ENCODE measurements at places on chromosomes 2 and 18.

- DNase-seq = no peak
Measured at GRCh38 chr2:55155764-55156281, 76.3 kb downstream of the CLHC1 start.

DNA sequence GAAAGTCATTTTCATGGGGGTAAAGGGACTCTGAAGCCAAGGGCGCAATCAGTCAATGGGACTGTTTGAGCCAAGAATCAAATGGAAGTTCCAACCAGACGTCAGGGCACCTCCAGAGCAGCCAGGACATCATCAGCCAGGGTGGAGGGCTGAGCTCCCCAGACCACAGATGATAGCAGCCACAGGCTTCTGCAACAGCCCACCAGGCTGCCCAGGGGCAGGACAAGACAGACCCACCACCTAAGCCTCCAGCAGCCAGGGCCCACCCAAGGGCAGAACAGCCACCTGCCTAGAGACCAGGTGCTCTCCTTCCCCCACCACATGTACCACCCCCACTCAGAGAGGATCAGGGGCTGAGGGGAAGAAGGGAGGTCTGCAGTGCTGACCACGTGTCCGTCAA, 53.8 kb upstream of the SLC66A3 start:
- no peak for DNase-seq

GRCh38 chr18:54357082-54357659, 487 bp downstream of the STARD6 start:
- no peak for DNase-seq

DNA sequence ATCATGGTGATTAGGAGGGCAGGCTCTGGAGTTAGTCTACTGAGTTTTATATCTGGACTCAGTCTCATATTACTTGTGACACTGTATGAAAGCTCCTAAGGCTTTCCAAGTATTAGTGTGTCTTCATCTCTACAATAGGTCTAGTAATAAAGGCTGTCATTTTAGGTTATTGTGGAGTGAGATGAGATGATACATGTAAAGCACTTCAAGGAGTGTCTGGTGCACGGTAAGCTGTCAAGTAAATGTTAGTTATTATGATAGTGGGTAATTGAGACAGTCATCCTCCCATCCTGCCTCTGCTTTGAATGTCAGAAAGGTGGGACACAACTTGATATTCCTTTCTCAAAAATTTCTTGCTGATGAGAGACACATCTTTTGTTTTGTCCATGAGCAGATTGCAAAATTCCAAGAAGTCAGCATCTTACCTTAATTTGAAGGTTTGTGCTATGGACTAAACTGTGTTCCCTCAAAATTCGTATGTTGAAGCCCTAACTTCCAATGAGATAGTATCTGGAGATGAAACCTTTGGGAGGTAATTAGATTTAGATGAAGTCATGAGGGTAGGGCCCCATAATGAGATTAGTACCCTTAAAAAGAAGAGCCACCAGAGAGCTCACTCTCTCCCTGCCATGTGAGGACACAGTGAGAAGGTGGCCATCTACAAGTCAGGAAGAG, 41.4 kb upstream of the UPP2 start:
- no peak for DNase-seq

- DNase-seq = no peak
Measured at GRCh38 chr2:143572421-143572820, 443.2 kb downstream of the ARHGAP15 start.

DNA sequence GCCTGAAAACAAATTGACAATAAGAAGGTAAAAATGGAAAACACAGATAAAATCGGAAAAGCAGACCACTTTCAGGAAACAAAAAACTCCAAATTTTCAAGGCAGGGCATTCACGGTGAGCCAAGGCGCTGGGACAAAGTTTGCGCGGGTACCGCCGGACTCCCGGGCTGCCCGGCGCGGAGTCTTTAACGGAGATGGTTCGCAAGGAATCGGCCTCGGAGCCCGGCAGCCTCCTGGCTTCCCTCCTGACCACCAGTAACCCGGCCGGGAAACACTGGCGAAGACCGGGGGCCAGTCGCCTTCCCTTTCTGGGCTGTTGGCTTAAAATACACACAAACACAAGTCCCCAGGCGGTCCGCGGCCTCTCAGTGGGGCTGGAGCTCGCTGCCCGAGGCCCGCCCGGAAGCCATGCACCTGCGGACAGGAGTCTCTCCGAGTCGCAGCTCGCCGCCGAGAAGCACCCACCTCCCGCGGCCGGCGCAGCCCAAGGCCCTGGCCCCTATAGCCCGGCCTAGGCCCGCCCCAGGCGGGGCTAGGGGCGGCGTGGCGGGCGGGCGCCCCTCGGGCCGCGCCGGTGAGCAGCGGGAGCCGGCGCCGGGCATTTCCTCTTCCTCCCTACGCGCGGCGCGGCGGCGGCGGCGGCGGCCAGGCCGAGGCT, 622 bp upstream of the KCMF1 start:
- DNase-seq = peak; percentile 83

Data from Peyer's patch (tissue), 4 donors.